ENCODE measurements at places on chromosomes 4 and X.

- peak; percentile 47 for DNase-seq
Measured at GRCh38 chr4:25862411-25863346, at the start of gene SEL1L3. SEL1L3 (minus strand) TSS chr4:25862988; CDS start chr4:25862836, 152 bp downstream.

DNA sequence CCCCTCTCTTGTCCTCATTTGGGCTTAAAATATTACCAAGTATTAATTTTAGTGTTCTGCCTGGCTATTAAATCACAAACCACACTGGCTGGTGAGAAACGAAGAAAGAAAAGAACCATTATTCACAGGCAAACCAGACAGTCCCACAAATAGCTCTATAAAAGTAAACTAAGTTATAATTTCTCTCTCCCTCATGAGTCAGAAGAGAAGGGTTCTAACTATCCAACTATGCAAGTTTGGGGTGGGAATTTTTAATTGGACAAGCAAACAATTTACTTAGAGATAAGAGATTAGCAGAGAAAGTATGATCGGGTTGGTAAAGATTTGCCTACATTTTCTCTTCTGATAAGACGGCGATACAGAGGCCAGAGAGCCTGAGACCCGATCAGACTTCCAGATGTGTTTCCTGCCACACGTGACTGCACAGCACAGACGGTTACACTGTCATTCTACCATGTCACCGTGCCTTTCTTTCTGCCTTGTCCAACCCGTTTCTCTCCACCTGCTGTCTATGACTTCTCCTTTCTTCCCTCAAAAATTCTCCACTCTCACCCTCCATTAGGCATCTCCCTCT is 52.3 kb downstream of the MEPE start:
- DNase-seq, result no peak

GRCh38 chrX:124211312-124211942 is 121.0 kb upstream of the TEX13D start:
- DNase-seq, result peak; percentile 53

DNA sequence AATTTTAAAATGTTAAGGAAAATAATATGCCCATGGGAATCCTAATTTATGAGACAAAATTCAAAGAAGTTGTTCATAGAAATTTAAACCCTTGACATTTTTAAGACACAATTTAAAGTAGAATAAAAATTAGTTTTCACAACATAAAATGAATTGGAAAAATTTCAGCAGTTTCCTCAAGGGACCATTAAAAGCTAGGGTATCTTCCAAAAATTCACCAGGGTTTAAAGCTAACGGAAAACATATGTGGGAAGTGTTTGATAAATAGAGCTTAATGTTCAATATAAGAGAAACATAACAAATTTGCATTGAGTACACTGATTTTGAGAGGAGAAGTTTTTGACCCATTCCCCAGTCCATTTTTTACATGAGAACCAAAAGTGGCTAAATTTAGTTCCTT is 228.9 kb upstream of the TTC29 start:
- no peak for DNase-seq

DNA sequence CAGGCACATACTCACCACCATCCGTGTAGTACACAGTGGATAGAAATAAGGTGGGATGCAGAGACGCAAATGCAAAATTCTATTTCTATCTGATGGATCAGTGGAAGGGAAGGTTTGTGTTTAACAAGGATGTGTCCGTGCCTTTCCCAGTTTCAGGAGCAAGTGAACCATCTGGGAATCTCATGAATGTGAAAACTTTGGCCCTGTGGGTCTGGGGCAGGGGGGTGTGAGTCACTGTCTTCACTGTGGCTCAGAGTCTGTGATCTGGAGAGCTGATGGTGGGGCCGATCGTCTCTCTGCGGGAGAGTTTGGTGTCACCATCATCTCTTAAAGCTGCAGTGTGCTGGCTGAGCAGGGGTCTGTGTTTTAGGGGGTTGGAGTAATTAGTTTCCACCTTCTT is 179.3 kb upstream of the STS start:
- DNase-seq, result no peak

- no peak for DNase-seq
Measured at GRCh38 chrX:23187819-23188218, 146.8 kb upstream of the PTCHD1 start.

- no peak for DNase-seq
Measured at GRCh38 chr4:23884261-23884660, 5.6 kb downstream of the PPARGC1A start.

DNA sequence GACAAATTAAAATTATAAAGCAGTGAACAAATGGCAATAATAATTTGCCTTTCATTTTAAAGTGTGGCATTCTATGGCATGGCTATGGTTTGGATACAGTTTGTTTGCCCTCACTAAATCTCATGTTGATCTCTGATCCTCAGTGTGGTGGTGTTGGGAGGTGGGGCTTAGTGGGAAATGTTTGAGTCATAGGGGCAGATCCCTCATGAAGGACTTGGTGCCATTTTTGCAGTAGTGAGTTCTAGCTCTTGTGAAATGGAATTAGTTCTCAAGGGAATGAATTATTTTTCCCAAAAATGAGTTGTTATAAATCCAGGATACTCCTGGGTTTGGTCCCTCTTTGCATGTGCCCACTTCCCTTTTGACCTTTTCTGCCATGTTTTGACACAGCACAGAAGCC is 181.4 kb downstream of the AMELX start:
- no peak for DNase-seq
